Stimulated activated CD4-positive, alpha-beta T cell treated with anti-CD3 and anti-CD28 coated beads, TNF-alpha, amount 100 ng/mL, for 1 hour (primary cell): ENCODE measurements at places on chromosomes 6 and 20.

DNA sequence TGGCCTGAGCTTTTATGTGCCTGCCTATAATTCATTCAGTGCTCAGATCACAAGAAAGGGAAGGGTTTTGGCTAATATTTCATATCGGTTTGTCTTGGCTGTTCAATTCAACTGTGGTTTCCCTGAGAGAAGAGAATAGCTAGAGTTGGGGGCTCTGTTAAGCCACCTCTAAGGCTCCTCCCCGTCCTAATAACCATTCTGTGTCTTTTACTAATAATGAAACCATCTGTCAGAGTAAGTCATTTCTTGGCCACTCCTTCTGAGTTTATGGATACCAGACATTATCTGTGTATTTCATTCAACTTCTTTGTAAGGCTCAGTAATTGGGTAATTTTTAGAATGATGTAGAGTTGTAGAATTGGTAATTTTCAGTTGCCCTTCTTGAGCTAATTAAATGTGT, 5.2 kb downstream of the STX11 start:
- DNase-seq, result no peak

- no peak for DNase-seq
These were observed 8.8 kb upstream of the SUPT3H start for GRCh38 chr6:45386501-45386900.

- no peak for DNase-seq
These were observed 174.9 kb upstream of the SCGN start for GRCh38 chr6:25477006-25477590.

DNA sequence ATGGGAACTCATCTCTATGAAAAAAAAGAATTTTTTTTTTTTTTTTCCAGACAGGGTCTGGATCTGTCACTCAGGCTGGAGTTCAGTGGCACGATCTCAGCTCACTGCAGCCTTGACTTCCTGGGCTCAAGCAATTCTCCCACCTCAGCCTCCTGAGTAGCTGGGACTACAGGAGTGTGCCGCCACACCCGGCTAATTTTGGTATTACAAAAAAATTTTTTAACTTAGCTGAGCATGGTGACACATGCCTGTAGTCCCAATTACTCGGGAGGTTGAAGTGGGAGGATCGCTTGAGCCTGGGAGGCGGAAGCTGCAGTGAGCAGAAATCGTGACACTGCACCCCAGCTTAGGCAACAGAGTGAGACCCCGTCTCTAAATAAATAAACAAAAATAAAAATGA, 7.5 kb downstream of the DEF6 start:
- no peak for DNase-seq

- no peak for DNase-seq
These were observed 98.3 kb downstream of the TMEM242 start for GRCh38 chr6:157224951-157225574.

DNA sequence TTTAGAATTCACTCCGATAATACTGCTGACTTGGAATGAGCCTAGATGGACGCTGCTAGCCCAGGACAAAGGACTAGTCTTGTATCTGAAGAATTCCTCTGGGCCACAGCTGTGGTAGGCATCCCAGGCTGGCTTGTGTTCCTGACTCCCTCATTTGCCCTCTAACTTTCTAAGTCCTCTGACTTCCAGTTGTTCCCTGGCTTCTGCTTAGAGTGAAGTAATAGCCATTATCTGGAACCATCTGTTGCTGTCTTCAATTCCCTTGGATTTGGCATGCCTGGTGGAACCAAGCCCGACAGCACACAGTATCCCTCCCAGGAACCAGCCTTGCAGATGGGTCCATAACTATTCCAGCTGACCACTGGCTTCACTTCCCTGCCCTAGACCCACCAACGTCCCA, 376.0 kb downstream of the SYNE1 start:
- no peak for DNase-seq

DNA sequence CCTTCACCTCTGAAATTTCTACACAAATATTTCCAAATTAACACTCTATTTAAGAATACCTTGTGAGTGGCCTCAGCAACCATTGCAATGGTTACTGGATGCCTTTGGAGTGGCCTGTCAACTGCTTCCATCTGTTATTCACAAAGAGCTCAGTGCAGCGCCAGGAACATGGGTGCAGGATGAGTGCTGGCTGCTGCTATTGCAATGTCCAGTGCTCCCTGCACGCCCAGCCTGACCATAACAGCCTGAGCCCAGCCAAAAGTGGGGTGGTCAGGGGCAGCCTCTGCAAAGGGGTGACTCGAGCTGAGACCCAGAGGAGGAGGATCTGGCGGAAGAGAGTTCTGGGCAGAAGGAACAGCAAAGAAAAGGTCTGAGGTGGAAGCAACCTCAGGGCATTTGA, 18.4 kb downstream of the CASS4 start:
- DNase-seq, result no peak
